ENCODE measurements at places on chromosomes 6 and 20. TPM values are rescaled to one million over a fixed set of nuclear protein-coding genes. Genes with fewer than 3 reads are reported as not detected.

SLC32A1 gene
- polyA plus RNA-seq = 2.3 TPM

- DNase-seq = no peak
These were observed 243.5 kb downstream of the BTBD9 start for GRCh38 chr6:38396209-38396608.

GRCh38 chr6:17472653-17473183 is 79.3 kb downstream of the CAP2 start:
- DNase-seq = peak; percentile 64

MYCT1 gene
- 16.2 TPM for polyA plus RNA-seq

GRCh38 chr20:38057351-38057972 is 23.9 kb downstream of the RPRD1B start:
- peak; percentile 66 for DNase-seq

ZNF165 gene
- 4.1 TPM for polyA plus RNA-seq

GRCh38 chr6:4864519-4864918 is 88.3 kb downstream of the CDYL start:
- DNase-seq = no peak

MCHR2 gene
- polyA plus RNA-seq = not detected

DNA sequence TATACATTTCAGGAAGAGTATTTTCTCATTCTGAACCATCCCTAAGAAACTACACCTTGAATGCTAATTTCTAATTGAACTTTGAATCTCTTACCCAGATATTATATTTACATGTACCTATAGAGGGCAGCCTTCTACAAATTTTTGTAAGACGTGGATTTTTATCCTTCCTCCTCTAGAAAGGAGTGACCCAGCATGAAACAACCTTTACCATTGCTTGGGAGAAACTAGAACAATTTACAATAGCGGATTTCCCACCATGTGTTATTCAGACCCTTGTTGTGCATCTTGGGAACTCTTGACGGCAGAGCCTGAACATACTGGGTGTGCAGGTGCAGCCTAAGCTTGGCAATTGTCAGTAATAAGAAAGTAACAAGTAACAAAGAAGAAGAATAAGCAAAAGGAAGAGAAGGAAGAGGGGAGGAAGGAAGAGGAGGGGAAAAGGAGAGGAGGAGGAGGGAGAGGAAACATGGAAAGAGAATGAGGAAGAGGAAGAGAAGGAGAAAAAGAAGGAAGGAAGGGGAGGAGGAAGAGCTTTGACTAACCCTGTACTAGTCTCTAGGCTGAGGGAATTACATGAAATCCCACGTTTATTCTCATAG is 10.8 kb upstream of the TAAR1 start:
- DNase-seq = peak; percentile 21

TRERF1 gene
- 18.3 TPM for polyA plus RNA-seq

GRCh38 chr6:73451223-73452106 is 632 bp downstream of the CGAS start:
- DNase-seq = peak; percentile 34

DNA sequence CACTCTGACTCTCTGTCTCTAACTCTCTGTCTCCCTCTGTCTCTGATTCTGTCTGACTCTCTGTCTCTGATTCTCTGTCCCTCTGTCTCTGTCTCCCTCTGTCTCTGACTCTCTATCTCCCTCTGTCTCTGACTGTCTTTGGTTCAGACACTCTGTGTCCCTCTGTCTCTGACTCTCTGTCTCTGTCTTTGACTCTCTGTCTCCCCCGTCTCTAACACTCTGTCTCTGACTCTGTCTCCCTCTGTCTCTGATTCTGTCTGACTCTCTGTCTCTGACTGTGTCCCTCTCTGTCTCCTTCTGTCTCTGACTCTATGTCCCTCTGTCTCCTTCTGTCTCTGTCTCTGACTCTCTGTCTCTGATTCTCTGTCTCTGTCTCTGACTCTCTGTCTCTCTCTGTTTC is 21.7 kb upstream of the NOL4L start:
- no peak for DNase-seq

GRCh38 chr6:12875051-12875450 is 158.5 kb downstream of the PHACTR1 start:
- no peak for DNase-seq
